PC-9 (cell line): ENCODE measurements at places on chromosomes 4 and X.
A peak's percentile ranks its signal among the peaks of the same experiment; 100 is the strongest.

DNA sequence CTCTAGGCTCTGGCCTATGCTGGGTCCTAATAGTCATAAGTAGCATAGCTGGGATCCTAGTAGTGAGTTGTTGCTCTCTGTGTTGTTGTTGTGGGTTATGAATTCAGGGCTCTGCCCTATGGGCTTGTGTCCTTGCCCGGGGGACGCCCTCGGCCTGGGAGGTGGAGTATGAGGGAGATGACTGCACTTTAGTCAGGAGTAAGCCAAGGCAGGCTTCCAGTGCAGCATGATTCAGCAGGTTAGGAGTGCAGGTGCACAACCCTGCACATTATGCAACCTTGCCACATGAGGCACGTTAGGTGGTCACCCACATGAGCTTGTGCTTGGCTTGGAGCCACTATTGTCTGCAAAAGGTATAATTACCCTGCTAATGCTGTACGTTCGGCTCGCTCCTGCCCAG is 58.4 kb upstream of the CCDC149 start:
- peak; percentile 54 for DNase-seq

GRCh38 chrX:19579485-19579884 is 64.2 kb upstream of the MAP3K15 start:
- DNase-seq = no peak

GRCh38 chr4:53771326-53771725 is 180.0 kb upstream of the LNX1 start:
- DNase-seq = no peak

DNA sequence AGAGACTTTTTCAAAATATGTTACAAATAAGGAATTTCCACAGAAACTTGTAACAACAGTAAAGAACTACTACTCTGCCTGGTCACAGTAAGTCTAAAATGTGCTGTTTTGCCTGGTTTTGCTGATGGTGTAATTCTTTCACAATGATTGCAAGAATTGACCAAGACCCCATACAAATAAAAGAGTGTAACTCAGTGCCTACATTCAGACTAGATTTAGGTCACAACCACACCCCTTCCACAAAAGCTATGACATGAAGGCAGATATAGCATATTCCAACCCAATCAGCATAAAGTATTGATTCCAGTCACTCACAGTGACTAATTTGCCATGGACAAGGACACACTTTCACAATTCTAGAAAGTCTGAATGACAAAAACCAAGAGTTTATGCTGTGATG is 53.7 kb upstream of the TMPRSS11F start:
- DNase-seq = no peak

- DNase-seq = peak; percentile 53
Measured at GRCh38 chr4:7189475-7190277, 2.7 kb upstream of the SORCS2 start.

- no peak for DNase-seq
Measured at GRCh38 chr4:143185253-143186107, 763 bp downstream of the USP38 start.

- DNase-seq = no peak
Measured at GRCh38 chrX:111719426-111720210, 38.6 kb downstream of the ALG13 start.

DNA sequence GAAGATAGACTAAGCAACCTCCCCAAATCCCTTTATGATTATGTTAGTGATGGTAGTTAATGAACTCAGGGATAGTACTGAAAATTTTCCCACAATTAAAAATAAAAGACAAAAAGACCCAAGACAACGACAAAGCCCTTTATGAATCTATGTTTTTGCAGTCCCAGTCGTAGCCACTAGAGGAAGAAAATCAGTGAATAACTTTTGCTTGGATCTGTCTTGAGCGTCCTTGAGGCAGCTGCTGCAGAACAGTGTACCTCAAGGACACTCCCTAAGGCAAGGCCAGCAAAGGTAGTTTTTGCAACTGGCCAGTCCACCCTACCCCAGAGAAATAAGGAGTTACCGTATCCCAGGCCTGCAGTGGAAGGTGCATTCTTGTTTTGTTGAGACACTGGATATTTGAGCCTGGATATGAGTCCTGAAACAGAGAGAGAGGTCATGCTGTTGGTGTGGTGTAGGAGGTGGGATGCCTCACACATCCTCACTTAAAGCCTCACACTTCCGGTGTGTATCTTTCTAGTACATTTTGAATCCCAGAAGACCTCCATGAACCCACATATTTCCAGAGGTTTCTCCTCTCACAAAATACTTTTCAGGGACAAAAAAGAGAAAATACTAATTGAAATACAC is 8.7 kb upstream of the TIMM8A start:
- DNase-seq = no peak

DNA sequence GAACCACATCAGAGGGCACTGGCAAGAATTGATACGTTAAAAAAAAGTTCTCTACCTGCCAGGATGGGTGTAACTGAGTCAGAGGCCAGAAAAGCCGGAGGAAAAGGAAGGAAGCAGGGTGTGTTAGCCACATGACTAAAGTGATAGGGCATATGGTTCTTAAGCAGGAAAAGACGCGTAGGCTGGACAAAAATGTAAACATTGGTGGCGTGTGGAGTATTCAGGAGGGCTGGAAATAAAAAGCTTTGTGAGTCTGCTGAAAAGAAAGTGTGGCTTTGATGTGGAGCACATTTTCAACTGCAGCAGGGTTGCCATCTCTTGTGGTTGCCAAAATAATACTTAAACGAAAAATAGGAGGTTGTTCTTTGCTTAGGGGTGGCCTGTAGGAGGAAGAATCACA is 186.5 kb upstream of the RPL34 start:
- DNase-seq = no peak

DNA sequence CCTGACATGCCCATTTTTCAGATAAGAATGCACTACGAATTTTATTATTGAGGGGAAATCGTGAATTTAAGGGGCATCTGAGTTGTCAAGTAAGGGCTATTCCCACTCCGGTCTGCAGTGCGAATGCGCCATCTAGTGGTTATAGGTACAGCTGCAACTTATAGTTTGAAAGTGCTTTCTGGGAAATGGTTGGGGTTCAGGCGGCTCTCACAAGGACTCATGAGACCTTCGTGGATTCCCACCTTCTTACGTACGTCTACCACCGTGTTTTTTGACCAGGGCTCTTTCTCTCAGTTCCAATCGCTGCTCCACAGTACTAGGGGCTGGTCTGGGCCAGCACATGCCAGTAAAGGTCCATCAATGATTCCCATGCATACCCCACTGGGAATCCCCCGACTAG is 12.3 kb downstream of the MSL3 start:
- DNase-seq = peak; percentile 44

- DNase-seq = no peak
Measured at GRCh38 chr4:89008166-89008565, 48.8 kb downstream of the FAM13A start.

DNA sequence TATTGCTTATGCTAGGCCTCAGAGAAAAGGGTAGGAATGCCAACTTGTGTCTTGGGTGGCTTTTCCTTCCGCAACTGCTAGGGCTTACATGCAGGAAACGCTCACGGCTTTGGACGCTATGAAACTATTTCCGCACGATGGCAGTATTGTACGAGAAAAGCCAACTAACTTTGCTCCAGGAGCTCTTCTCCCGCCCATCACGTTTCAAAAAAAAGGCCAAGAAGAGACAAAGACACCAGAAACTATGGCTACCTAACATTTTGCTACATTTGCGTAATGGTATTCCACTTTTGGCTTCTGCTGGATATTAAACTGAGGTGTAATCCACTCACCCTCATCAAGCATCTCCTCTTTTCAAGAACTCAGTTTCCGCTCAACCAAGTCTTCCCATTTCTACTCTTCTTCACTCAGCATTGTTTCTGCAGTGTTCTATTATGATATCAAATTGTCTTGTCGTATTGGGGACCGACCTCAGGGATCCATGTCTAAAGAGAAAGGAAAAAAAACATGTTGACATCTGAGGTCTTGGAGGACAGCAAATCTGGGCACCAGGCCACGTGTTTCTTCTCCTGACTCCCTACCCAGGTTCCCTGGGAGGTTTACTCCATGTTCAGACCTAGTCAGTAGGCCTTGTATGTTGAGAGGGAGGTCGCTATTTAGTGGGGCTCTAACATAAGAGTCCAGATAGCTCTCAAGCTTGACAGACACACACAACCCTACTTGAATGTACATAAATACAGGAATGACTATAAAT is 239.4 kb upstream of the STK26 start:
- DNase-seq = no peak

DNA sequence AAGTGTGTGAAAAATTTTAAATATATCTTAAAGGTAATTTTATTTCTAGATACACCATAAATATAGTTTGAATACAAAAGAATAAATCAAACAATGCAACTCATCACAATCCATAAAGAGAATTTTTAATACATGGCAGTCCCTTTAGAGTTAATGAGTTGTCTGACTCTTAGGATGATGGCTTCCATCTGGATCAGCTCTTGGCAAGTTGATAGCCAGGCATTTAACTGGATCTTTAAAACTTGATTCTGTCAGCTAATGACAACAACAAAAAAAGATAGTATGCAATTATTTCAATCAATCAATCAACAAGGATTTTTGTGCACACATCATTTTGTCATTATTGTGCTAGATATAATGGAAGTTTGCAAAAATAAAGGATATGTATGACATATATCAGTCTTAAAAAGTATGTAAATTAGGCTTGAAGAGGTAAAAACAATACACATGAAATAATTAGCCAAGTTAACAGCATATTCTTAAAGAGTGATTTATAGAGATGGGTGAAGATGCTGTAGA is 174.9 kb upstream of the PCDH18 start:
- no peak for DNase-seq

DNA sequence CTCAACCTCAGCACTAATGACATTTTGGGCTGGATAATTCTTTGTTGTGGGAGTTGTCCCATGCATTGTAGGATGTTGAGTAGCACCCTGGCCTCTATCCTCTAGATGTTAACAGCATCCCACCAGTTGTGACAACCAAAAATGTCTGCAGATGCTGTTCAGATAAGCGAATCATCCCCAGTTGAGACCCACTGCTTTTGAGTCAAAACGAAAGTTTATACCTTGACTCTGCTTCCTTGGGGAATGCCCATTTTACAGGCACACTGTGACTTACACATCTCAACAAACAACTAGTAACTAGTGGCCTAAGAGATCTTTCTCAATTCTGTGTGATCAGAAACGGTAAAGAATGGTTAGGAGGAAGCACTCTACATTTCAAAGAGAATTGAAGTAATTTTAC is 37.0 kb downstream of the SEPSECS start:
- no peak for DNase-seq

DNA sequence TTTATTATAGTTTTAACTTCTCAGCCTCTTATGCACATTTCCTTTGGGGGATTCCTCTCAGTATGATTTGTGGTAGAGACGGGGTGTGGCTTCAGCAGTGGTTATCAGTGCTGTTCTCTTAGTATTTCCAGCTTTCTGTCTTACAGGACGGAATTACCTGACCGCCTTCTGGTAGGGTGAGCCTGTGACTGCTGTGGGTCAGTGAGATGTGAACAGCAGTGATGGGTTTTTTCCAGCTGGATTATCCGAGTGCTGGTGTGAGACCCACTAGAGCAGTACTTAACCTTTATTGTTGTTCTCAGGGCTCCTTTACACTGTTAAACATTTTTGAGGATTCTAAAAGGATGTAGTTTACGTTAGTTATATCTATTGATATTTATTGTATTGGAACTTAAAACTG is 135.2 kb downstream of the SLIT2 start:
- no peak for DNase-seq

GRCh38 chr4:19736968-19737756 is 514.5 kb upstream of the SLIT2 start:
- peak; percentile 2 for DNase-seq

GRCh38 chr4:142983065-142983464 is 137.0 kb upstream of the INPP4B start:
- DNase-seq = no peak
